Dorsolateral prefrontal cortex (tissue), 122 donors: ENCODE measurements at places on chromosomes 3 and 15. TPM values are rescaled to one million over a fixed set of nuclear protein-coding genes. Genes with fewer than 3 reads are reported as not detected.

Gene GALNT15
- total RNA-seq: 28.3 TPM

GRCh38 chr15:88878720-88879184 is 16.6 kb downstream of the HAPLN3 start:
- no peak for DNase-seq

GRCh38 chr3:197491923-197492664 is 63.7 kb downstream of the BDH1 start:
- no peak for DNase-seq

- no peak for DNase-seq
Observed at GRCh38 chr15:82043796-82044372, 1.9 kb downstream of the MEX3B start.

DNA sequence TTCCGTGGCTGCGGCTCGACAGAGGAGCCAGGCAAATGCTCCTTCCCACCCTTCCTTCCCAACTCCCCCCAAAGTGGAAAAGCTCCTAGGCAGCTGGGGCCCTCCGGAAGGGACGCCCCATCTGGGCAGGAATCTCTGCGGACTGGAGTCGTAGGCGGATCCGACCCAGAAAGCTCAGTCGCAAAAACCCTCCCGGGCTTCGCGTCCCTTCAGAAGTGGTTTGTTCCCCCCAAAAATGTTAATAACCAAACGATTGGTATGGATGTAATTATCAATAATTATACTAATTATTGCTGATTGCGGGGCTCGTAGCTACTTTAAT is 3.8 kb downstream of the RNU6-1 start:
- no peak for DNase-seq

DNA sequence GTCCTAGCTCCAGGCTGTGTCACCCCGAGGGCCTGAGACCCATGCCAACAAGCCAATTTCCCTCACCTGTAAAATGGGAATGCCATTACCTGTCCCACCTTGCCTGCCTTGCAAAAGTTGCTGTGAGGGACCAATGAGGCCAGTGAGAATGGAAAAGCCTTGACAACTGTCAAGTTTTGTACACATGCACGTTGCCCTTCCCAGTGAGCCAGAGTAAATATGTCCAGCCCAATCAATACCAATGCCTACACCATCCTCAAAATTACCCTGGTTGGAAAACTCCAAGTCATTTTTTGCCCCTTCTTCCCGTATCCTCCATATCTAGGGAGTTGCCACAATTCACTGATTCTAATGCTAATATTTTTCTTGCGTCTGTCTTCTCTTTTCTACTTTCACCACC is 73.5 kb upstream of the RASGRF1 start:
- DNase-seq: no peak
